ENCODE measurements at places on chromosomes 13 and 19.
A peak's percentile ranks its signal among the peaks of the same experiment; 100 is the strongest.

GRCh38 chr19:57231686-57232085 lies 863 bp downstream of the AURKC start:
- DNase-seq, result no peak

GRCh38 chr19:30696514-30696913 lies 324.3 kb downstream of the ZNF536 start:
- DNase-seq, result peak; percentile 67

DNA sequence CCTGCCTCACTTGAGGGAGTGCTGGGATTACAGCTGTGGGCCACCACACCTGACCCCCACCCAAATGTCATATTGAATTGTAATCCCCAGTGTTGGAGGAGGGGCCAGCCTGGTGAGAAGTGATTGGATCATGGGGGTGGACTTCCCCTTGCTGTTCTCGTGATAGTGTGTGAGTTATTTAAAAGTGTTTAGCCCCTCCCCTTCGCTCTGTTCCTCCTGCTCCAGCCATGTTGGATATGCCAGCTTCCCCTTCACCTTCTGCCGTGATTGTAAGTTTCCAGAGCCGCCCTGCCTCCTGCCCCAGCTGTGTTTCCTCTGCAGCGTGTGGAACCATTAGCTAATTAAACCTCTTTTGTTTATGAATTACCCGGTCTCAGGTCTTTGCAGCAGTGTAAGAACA lies 13.7 kb downstream of the CHAMP1 start:
- no peak for DNase-seq

DNA sequence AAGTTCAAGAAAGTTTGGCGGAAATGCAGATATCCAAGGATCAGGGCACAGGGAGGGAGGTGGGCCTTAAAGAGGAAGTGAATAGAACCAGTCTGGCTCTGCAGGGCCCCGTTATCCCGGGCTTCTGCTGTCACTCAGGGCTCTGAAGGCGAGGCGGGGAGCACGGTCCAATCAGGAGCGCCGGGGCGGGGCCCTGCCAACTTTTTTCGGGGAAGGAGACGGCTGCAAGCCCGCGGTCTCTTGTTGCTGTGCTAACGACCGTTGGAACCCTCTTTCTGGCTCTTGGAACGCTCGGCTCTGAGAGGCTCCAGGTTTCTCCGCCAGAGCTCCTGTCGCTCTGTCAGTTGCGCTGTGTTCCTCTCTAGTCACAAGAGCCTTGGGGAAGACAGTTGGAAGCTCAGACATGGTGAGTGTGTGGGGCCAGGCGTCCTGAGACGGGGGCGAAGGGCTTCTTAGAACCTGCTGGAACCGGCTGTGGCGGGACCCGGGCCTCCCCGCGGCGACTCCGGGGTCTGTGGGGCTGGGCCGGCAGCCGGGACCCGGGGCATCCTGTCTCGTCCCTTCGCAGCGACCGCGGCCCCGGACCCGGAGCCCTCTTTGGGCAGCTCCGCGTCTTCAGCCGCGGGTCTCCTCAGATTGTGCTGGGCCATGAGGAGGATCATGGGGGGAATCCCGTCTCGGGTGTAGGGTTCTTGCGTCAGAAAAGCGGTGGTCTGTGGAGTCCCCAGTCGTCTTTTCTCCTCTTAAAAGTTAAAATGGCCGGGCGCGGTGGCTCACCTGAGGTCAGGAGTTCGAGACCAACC lies 27.7 kb downstream of the ZNF844 start:
- DNase-seq, result peak; percentile 71

GRCh38 chr13:30737511-30738337 lies 2.4 kb downstream of the ALOX5AP start:
- no peak for DNase-seq

DNA sequence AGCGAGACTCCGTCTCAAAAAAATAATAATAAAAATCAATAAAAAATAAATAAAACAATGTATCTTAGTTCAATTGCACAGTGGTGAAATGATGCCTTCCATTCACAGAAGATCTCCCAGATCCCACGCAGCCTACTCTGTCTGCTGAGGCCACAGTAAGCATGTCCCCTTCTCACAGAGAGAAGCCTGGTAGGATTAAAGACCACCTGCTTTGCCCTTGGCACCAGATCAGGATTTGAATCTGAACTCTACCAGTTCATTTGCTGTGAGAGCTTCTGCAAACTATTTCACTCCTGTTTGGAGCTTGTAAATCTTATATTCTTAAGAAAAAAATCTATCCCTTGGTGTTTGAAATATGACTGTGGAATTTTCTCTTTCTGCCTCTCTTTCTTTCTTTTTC lies 2.2 kb upstream of the SLC7A1 start:
- DNase-seq, result no peak

- DNase-seq, result no peak
These were observed 534 bp downstream of the STK24 start for GRCh38 chr13:98576200-98576945.

DNA sequence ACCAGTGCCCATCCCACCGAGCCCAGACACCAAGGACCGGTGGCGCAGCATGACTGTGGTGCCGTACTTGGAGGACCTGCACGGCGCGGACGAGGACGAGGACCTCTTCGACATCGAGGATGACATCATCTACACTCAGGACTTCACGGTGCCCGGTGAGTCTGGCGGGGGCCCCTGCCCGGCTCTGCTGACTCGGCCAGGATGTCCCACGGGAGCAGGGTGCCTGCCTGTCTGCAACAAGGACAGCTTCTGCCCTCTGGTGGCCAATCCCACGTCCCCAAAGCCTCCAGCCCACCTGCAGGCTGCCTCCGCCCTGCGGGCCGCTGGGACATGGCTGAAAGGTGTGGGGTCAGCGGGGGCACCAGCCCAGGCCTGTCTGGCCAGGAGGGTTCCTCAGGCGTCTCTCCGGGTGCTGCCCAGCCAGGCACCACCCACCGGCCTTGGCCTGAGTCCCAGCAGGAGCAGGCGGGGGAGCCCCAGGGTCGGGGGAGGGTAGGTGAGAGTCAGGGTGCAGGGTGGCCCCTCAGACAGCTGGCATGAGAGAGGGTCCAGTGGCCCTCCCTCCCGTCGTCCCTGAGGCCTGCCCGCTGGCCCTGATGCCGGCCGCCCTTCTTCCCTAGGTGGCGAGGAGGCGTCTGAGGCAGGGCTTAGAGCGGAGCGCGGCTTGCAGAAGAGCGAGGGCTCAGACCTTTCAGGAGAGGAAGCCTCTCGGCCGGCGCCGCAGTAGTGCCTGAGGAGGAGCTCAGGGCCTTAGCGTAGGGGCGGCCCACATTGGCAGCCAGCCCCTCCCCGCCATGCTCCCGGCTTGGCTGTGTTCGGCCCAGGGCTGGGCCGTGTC lies 14.6 kb downstream of the CBARP start:
- no peak for DNase-seq

DNA sequence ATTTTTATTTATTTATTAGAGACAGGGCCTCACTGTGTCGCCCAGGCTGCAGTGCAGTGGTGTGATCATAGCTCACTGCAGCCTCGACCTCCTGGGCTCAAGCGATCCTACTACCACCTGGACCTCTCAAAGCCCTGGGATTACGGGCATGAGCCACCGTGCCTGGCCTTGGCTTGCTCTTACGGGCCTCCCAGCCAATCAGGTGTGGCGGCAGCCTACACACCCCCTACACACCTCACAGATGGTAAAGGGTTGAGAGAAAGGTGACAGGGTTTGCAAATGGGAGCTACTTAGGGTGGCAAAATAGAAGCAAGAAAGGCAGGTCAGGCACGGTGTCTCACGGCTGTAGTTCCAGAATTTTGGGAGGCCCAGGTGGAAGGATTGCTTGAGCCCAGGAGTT lies 1.0 kb upstream of the ZBTB32 start:
- DNase-seq, result no peak

- DNase-seq, result no peak
These were observed 155.6 kb upstream of the IRS2 start for GRCh38 chr13:109941951-109942350.

DNA sequence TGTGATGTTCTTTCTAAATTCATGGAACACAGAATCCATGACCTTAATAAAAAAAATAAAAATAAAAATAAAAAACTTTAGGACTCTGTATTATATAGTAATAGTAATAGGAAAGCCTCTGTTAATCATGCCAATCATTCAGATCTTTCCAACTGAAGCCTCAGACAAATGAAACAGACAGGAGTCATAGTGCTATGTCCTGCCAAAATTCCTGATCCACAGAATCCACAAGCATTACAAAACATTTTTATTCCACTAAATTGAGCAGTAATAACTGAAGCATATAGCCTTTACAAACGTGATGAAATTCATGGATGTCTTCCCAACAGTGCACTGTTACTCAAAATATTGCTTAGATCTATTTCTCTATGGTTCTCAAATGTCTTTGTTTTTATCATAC lies 820.6 kb upstream of the PCDH9 start:
- no peak for DNase-seq

- no peak for DNase-seq
These were observed 790.9 kb upstream of the PRR20A start for GRCh38 chr13:56349866-56350265.

DNA sequence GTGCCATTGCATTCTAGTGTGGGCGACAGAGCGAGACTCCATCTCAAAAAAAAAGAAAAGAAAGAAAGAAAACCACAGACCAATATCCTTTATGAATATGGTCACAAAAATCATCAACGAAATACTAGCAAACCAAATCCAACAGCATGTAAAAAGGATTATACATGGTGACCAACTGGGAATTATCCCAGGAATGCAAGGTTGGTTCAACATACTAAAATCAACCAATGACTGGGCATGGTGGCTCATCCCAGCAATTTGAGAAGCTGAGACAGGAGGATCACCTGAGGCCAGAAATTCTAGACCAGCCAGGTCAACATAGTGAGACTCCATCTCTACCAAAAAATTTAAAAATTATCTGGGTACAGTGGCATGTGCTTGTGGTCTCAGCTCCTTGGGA lies 7.2 kb downstream of the TSKS start:
- no peak for DNase-seq

GRCh38 chr13:59038824-59039223 lies 1124.9 kb downstream of the DIAPH3 start:
- no peak for DNase-seq

DNA sequence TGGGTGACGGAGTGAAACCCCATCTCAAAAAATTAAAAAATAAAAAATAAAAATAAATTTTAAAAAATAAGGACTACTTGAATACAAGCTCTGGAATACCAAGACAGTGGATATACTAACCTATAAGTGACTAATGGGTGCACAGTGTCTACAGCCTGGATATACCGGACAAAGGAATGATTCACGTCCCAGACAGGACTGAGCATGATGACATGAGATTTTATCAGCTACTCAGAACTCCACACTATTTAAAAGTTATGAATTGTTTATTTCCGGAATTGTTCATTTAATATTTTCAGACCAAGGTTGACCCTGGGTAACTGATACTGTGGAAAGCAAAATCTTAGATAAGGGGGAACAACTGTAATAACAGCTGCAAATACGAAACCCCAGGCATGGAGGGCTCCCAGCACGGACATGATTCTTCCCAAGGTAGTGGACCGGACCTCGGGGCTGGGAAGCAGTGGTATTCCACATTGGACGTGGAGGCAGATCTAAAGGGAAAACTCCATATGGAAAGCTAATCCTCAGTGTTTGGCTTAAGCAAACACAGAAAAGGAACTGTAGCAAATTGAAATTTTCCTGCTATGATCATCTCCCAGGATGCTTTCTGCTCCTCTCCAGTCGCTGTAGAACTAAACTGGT lies 102.6 kb upstream of the TSHZ3 start:
- DNase-seq, result no peak

DNA sequence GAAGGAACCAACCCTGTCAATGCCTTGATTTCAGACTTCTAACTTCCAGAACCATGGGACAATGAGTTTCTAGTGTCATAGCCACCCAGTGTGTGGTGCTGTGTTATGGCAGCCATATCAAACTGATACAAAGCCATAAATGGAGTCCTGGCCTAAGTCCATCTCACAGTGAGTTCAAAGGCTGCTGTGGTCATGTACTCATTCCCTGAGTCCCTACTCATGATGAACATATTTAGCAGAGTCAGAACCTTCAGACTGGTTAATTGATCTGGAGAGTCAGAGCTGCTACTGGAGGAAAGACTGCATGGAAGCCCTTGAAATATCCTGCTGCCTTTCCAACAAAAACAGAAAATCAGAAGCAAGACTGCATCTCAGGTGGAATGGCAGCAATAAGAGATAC lies 39.2 kb upstream of the CSNK1A1L start:
- no peak for DNase-seq

DNA sequence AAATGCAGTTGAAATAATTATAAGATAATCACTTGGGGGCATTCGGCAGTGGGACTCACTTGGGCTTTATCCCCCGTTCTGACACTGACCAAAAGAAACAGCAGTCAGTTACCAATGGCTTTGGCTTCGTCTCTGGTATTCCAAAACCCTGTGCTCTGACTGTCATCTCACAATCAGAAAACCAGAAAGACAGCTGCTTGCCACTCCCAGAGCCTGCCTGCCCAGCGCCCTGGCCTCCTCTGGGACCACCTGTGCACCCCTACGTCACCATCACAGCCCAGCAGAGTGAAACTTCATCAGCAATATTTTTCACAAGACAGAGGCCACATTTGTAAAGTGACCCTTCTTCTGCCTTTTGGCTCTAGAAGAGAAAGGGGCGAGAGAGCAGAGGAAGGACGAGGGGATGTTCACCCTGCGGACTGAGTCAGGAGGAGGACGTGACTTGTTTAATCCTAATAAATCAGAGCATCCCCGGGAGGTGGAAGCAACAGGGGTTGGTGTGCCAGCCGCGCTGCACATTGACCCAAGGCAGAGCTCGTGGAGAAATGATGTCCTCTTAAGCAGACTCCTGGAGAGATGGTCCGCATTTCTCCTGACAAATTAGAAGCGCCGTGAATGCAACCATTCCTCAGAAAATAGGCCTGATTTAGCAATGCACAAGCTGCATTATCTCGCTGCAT lies 397.8 kb upstream of the ZNF507 start:
- DNase-seq, result no peak

GRCh38 chr13:114142640-114143490 lies 10.4 kb upstream of the RASA3 start:
- DNase-seq, result no peak

GRCh38 chr13:42380420-42381164 lies 108.6 kb downstream of the AKAP11 start:
- no peak for DNase-seq

GRCh38 chr19:16285769-16286498 lies 38.7 kb upstream of the KLF2 start:
- no peak for DNase-seq

- DNase-seq, result no peak
These were observed 11.1 kb downstream of the PLK5 start for GRCh38 chr19:1534972-1535371.

GRCh38 chr19:43719378-43719868 lies 3.5 kb downstream of the IRGC start:
- no peak for DNase-seq
